Fibroblast of the conjunctiva (primary cell): ENCODE measurements at places on chromosomes 2 and 18.

- DNase-seq: no peak
Observed at GRCh38 chr2:197435598-197436420, 981 bp upstream of the SF3B1 start.

GRCh38 chr2:40455661-40456060 lies 3.8 kb upstream of the SLC8A1 start:
- DNase-seq: no peak

GRCh38 chr18:22052405-22053105 lies 116.8 kb upstream of the GATA6 start:
- no peak for DNase-seq

GRCh38 chr2:152950126-152950525 lies 231.7 kb downstream of the ARL6IP6 start:
- DNase-seq: no peak

- DNase-seq: no peak
Observed at GRCh38 chr18:45817543-45817942, 7.9 kb upstream of the SIGLEC15 start.

DNA sequence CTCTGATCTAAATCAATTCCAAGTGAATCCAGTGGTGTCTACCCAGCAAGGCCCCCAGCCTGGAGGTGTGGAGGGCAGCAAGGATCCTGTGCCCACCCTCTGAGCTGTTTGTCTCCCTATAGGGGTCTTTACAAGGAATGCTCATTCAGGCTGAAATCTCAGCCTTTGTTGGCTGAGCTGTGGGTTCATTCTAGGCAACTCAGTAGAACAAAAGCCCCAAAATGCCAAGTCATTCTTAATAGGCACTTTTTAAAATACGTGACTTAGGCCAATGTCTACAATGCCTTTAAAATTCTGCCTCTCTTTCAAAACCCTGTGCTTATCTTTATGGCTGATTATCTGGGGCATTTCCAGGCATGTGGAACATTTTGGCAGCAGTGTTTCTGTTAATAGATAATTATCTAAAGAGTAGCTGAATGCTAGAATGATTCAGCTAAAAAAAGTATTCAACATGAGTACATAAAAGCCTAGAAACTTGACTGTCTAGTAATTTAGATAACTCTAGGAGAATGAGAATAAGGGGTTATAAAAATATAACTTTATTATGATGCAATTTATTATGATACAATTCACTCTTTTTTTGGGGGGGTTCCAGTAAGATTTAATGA lies 7.4 kb downstream of the UGT1A6 start:
- no peak for DNase-seq

DNA sequence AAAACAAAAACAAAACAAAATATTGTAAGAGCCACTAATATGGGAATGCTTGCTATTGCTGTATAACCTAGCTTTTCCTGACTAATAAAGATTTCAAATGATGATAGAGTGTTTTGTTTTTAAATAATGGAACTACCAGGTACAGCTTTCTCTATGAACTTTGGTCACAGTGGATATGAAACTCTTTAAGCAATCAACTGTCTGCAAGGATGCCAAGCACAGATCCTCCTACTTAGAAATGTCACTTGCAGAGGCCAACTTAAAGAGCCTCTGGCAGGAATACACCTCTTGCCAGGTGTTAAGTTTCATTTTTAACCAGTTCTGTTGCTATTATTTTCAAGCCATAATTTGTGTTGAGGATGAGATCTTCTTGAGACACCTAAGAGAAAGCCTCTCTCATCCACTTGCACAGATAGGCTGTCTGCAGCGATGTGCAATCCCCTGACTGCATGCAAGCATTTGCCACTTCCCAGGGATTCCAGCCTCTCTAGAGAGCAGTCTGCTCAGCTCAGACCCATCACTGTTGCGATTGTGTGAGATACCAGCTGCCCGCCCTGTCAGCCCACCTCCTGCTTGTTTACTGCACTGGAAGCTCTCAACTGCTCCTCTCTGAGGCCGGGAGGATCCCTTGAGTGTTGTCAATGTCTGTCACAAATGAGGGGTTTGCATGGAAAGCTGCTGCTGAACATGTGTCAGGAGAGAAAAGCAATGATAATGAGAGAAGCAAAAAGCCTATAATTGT lies 86.1 kb upstream of the SCG2 start:
- no peak for DNase-seq

DNA sequence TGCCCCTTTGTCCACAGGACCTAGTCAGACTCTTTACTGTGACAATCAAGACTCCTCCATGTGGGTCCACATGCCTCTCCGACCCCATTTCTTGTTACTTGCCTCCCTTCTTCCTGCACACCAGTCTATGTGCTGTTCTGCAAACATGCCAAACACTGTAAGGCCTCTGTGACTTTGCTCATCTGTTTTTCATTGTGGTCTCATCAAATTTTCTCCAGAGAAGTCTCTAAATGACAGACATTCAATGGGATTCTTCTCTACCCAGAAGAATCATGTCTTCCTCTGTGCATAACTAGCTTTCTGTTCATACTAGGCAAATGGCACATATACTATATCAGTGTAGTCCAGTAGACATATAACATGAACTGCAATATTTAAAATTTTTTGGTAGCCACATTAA lies 43.0 kb upstream of the KCNE4 start:
- DNase-seq: no peak
